NK-92 treated with Interleukin-12 subunit alpha and Interleukin-12 subunit beta, amount 100 ng/mL, for 24 hours (cell line): ENCODE measurements at places on chromosomes 2 and 18.

DNA sequence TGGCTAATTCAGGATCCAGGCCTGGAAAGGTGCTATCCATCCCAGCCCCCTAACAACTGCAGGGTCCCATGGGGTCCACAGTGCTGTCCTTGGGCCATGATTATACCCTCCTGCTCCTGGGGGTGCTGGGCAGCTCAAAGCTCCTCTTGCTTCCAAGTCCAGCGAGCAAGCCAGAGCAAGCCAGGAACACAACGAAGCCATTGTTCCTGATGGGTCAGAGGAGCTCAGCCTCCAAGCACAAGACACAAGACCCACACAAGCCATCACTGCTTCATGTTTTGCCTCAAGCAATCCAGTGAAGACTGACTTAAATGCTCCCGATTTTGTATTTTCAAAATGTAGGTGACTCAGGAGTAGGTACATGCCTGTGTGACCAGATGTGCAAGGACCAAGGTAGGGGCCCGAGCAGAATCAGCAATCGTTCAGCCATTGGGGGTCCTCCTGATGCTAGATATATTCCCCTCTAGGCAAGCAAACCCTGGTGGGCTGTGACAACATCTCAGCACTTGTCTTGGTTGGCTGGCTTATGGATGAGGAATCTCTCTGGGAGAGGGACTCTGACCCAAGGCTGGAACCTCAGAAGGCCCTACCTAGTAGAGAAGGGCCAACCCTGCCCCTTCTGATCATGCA, 90.8 kb downstream of the EPAS1 start:
- no peak for DNase-seq

- DNase-seq, result no peak
Measured at GRCh38 chr2:60068755-60069154, 484.7 kb downstream of the BCL11A start.

DNA sequence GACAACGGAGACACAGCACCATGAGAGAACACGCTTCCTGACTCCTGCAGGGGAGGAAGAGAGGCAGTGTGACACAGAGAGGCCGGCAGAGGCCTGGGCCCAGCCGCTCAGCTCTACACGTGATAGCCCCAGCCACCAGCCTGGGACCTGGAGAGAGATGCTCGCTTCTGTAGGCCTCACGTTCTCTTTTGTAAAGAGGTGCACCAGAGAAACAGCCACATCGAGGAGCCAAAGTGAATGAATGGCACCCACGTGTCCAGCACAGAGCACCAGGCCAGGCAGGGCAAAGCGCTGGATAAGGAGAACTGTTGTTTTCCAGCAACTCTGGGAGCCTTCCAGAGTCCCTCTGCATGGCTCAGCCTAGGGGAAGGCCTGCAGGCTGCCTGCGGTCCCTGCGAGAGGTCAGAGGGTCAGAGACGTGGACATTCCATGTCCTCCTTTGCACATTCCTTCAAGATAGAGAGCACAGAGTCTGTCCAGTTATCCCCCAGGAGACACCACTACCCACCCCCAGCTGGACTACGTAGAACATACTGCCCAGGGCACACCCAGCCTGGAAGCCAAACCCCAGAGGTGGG, 14.2 kb downstream of the LIMS2 start:
- no peak for DNase-seq

DNA sequence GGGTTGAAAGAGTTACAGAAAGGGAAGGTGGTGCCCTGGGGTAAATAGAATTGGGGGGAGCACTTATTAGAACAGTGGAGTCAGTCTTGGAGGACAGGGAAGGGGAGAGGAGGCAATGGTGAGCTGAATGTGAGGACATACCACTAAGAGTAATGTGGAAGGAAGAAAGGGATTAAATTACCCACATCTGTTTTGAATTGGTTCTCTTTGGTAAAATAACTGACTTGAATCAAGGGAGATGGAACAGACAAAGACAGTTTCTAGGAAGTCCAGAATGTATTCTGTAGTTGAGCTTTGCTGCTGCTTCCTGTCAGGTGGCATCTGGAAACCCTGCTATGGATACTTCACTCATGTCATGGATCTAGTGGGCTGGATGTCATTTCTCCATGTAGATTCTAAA, 6.7 kb downstream of the SETBP1 start:
- DNase-seq, result no peak

GRCh38 chr2:240847817-240848216, 20.8 kb upstream of the AGXT start:
- DNase-seq, result no peak

- DNase-seq, result no peak
Measured at GRCh38 chr2:137300987-137301386, 535.6 kb downstream of the THSD7B start.

GRCh38 chr2:138180692-138181386, 216.6 kb downstream of the HNMT start:
- no peak for DNase-seq

DNA sequence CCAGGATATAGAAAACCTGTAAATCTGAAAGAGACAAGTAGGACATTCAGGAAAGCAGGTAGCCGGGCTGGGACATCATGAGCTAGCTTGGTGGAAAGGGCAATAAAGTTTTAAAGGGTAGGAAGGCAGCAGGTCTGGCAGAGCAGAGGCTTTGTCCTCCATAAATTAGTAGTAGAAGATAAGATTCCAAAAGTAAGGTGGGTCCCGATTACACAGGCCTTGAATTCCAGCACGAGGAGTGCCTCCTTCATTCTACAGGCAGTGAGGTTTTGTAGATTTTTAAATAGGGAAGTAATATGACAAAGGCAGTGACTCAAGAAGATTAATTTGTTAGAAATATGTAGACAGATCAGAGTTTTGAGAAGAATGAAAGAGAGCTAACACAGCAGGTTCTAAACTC, 160.7 kb downstream of the DTNB start:
- no peak for DNase-seq

- DNase-seq, result no peak
Measured at GRCh38 chr2:222318712-222319585, 20.2 kb upstream of the PAX3 start.

DNA sequence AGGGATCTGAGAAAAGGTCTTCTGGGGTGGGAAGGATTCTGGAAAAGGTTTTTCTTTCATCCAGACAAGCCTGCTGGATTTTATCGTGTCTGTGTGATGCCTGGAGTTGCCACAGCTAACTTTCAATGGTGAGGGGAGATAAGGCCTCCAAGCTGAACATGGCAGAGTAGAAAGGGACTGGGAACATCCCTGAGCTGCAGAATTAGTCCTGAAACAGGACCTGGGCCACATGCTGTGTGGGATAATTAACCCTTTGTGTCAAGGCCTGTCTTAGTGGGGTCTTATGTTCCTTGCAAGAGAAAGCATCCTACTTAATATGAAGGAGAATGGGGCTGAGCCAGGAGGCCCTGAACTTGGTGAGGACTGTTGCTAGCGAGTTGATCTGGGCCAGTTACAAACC, 66.4 kb downstream of the VSNL1 start:
- DNase-seq, result no peak

GRCh38 chr2:60849187-60849586, 32.2 kb upstream of the REL start:
- no peak for DNase-seq

- no peak for DNase-seq
Measured at GRCh38 chr2:24382363-24383073, 22.2 kb upstream of the ITSN2 start.

GRCh38 chr18:2826581-2826980, 20.2 kb upstream of the EMILIN2 start:
- DNase-seq, result no peak

DNA sequence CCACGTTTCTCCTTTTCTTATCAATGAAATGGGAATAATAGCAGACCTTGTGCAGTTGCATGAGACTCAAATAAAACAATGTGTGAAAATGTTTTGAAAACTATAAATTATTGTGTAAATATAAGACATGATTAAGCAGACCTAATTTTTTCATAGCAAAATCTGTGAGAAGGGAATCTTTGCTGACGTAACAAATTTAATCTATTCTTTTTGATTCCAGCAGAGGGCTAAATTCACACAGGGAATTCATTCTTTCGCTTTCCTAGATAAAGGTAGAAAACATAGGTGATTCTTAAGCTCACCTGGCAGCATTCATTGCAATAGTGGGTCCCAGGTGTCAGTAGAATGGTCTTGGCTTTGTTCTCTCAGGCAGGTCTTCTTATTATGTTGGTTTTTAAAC, 450.0 kb upstream of the GCFC2 start:
- no peak for DNase-seq

DNA sequence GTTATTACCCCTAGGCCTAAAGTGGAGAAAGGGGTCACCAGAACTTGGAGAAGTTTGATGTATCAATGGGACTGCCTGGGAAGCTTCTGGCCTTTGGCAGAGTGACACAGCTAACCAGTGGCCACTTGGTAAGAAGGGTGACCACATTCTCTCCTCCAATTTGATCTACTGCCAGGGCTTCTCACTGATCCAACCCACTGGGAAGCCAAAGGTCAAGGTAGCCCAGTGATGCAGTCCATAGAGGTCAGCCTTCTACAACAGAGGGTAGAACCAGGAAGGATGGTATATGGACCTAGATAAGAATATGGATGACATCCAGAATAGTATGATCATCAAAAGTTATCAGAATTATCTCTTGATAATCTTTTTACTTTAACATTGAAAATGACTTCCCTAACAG, 493.6 kb downstream of the NYAP2 start:
- no peak for DNase-seq

DNA sequence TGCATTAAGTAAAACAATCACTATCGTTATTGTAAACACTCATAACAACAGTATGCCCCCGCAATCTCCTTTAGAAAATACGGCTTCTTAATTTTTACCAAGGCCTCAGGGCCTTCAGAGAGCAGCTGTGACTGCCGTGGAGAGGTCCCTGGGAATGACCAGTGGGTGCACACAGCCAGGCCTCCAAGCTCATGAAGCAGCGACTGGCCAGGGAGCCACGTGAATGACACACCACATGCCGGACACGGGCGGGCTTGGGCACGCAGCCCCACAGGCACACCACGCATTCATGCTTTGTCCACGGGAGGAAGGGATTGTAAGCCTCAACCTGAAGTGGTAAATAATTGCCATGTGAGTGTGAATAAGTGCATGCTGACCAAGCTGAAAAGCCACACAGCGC, 121.0 kb downstream of the EIPR1 start:
- DNase-seq, result no peak

DNA sequence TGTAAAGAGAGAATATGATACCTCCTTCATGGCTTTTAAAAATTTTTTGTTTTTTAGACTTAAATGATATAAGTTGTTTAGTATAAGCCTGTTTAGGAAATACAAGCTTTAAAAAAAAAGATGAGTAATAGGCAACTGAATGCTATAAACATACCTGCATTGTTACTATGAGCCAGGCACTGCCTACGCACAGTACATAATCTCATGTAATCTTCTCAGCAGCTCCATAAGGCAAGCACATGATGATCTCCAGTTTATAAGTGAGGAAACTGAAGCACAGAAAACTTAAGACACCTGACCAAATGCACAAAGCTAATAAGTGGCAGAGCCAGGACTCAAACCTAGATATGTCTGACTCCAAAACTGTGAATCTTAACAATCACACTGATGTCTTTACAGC, 156.3 kb upstream of the SLC1A4 start:
- no peak for DNase-seq

GRCh38 chr2:166197446-166197845, 69.6 kb upstream of the SCN1A start:
- DNase-seq, result no peak

DNA sequence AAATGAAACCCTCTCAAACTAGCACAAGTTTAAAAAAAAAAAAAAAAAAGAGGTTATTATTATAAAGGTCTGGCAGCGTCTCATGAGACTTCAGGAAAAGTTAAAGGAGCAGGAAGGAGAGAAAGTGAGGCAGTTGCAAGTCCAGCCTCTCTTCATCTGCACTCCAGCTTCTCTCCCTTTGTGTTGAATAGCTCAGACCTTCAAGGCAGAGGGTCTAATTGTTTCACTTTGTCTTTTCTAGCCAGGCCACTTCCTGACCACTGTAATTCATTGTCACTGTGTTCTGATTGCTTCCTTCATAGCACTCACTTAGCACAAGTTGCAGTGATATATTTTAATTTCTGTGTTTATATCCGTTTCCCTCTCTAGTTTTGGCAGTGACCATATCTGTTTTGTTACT, 99.9 kb downstream of the SPATS2L start:
- DNase-seq, result no peak

DNA sequence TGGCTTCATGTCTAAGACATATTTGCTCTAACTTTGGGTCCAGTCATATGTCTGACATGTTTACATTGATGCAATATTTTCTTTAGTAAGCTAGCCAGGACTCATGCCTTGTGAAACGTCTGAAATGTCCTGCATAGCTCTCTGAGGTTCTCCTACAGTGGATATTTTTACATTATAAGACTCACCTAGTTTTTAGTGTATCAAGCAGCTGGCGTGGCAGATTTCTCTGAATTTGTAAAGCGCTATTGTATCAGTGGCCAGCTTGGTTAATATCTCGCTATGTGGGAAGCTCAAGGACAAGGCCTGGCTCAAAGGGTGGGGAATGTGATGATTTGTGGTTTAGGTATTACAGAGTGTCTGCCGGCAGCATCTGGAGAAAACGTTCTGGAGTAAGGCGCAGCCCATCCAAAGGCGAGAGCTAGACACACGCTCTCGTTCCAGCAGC, 164.3 kb downstream of the LTBP1 start:
- no peak for DNase-seq

DNA sequence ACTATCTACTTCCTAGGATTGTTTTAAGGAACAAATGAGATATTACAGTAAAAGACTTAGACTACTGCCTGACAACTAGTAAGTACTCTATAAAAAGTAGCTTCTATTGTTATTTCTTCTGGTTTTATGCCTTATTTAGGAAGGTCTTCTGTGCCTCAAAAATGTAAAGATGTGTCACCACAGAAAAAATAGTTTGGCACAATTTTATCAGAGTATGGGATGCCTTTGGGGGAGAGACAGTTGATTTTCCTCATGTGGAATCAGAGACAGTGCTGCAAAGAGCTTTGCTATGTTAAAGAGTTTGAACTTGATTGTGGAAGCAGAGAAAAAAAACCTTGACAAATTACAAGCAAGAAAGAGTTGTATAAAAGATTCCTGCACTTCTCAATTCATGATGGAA, 98.4 kb downstream of the EHBP1 start:
- DNase-seq, result no peak

- DNase-seq, result no peak
Measured at GRCh38 chr2:33488715-33489540, 12.5 kb downstream of the RASGRP3 start.
